ENCODE measurements at places on chromosomes 7 and 10. TPM values are rescaled to one million over a fixed set of nuclear protein-coding genes. Genes with fewer than 3 reads are reported as not detected.
A peak's percentile ranks its signal among the peaks of the same experiment; 100 is the strongest.

- no peaks in the 10 kb centered on the region for H3K4me1 ChIP-seq
- H3K27me3 ChIP-seq, result no peaks in the 10 kb centered on the region
- no peak for DNase-seq
- H3K36me3 ChIP-seq, result no peaks in the 10 kb centered on the region
- no peak overlapping the region for H3K27ac ChIP-seq
- no peak overlapping the region for H3K4me3 ChIP-seq
These were observed 199.8 kb upstream of the CNTNAP2 start for GRCh38 chr7:145916776-145917175.

IGF2BP3 gene
- 0.75 TPM for total RNA-seq

DNA sequence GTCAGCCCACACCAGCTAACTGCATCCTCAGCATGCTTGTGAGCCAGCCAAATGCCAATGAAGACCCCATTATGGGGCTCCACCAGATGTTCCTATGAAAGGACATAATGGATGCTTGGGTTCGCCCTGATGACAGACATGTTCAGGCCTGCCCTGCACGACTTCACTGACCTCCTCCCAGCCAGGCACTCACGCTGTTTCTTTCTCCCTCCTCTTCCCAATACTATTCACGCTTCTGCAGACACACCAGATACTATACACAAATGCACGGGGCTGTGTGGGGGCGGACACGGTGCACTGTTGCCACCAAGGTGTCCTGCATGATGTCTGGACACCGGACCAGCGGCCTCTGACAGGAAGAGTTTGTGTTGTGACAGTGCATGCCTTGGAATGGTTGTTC lies 284.2 kb downstream of the PRPF18 start:
- no peaks in the 10 kb centered on the region for H3K4me1 ChIP-seq
- H3K4me3 ChIP-seq, result no peak overlapping the region
- no peaks in the 10 kb centered on the region for H3K27me3 ChIP-seq
- no peaks in the 10 kb centered on the region for H3K36me3 ChIP-seq

STEAP1 gene
- total RNA-seq, result 1.5 TPM

SEMA3D gene
- 9.2 TPM for total RNA-seq

GRCh38 chr10:128051548-128051947 lies 74.7 kb downstream of the MKI67 start:
- peaks cover 3% of the 10 kb centered on the region for H3K4me1 ChIP-seq
- no peak for DNase-seq
- H3K27me3 ChIP-seq, result no peaks in the 10 kb centered on the region
- H3K27ac ChIP-seq, result peak overlapping the region; percentile 70

DNA sequence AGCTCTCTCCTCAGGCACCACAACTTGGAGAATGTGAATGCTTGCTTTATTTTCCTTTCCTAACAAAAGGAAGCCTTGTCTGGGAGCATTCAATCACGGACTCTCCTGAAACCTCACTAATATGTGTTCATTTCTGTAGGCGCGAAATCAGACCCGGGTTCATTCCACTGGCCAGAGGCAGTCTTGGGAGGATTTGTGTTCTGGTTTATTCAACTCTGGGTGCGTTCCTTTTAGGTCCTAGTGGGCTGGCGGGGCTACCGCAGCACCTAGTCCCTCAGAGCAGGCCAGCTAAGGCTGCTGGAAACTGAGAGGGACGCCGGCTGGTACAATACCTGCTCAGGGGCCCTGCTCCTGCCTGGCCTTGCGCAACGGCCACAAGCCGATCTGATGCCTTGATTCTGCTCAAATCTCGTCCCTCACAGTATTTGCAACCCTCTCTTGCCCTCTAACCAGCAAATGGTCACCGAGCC lies 7.5 kb downstream of the HOXA4 start:
- peak overlapping the region; percentile 20 for H3K4me3 ChIP-seq
- no peaks in the 10 kb centered on the region for H3K27me3 ChIP-seq
- no peaks in the 10 kb centered on the region for H3K36me3 ChIP-seq

DNA sequence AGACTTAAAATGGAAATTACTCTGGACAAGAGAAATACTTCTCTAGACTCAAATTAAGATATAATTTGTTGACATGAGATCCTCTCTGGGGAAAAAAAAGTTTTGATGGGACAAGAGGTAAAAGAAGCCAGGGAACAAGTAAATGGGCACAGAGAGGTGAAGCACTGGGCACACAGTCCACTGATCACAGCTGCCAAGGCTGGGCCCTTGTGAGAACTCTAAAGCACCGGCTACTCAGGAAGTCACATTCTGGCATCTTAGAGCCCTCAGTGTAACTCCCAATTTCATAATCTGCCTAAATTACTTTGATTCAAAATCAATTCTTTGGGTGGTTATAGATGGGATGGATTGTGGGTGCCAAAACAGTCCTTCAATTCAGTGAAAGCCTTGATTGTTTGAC lies 123.2 kb upstream of the CACNA2D1 start:
- H3K27ac ChIP-seq, result no peak overlapping the region
- no peak overlapping the region for H3K4me3 ChIP-seq
- H3K27me3 ChIP-seq, result no peaks in the 10 kb centered on the region
- H3K36me3 ChIP-seq, result no peaks in the 10 kb centered on the region

Data from adrenal gland (tissue), 19 donors.